ENCODE measurements at places on chromosomes 2 and 18. TPM values are rescaled to one million over a fixed set of nuclear protein-coding genes. Genes with fewer than 3 reads are reported as not detected.

GRCh38 chr2:212173756-212174510, 364.7 kb downstream of the ERBB4 start:
- H3K4me1 ChIP-seq = no peaks in the 10 kb centered on the region
- no peak overlapping the region for H3K4me3 ChIP-seq
- no peaks in the 10 kb centered on the region for H3K27me3 ChIP-seq

- H3K4me1 ChIP-seq = no peaks in the 10 kb centered on the region
- DNase-seq = peak; percentile 0
- no peaks in the 10 kb centered on the region for H3K27me3 ChIP-seq
- H3K36me3 ChIP-seq = peaks cover 3% of the 10 kb centered on the region
These were observed 68.8 kb downstream of the VPS54 start for GRCh38 chr2:63950414-63950813.

Gene CPS1
- 8.0 TPM for total RNA-seq

Gene AGXT
- not detected for total RNA-seq

Gene CD8B2
- not detected for total RNA-seq

- H3K36me3 ChIP-seq = no peaks in the 10 kb centered on the region
- DNase-seq = no peak
- no peak overlapping the region for H3K4me3 ChIP-seq
- no peaks in the 10 kb centered on the region for H3K27me3 ChIP-seq
- no peaks in the 10 kb centered on the region for H3K4me1 ChIP-seq
These were observed 129.9 kb downstream of the FHOD3 start for GRCh38 chr18:36427369-36427768.

DNA sequence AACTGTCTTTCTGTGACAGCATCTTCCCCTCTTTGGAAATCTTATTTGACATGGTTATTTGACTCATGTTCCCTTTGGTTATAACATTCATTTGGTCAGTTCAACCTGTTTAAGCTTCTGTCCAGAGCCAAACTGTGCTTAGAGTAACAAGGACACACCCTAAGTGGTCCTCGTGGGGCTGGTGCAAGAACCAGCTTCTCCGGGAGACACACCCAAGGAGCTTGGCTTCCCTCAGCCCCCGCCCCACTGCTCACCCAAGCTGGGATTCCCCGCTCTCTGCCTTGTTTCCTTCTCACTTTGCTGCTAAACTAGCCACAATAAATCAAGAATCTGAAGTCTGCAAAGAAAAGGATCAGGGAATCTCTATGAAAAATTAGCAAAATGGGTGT, 1.4 kb downstream of the SCYGR3 start:
- no peaks in the 10 kb centered on the region for H3K27me3 ChIP-seq
- H3K4me3 ChIP-seq = no peak overlapping the region
- H3K36me3 ChIP-seq = no peaks in the 10 kb centered on the region
- H3K27ac ChIP-seq = no peak overlapping the region

DNA sequence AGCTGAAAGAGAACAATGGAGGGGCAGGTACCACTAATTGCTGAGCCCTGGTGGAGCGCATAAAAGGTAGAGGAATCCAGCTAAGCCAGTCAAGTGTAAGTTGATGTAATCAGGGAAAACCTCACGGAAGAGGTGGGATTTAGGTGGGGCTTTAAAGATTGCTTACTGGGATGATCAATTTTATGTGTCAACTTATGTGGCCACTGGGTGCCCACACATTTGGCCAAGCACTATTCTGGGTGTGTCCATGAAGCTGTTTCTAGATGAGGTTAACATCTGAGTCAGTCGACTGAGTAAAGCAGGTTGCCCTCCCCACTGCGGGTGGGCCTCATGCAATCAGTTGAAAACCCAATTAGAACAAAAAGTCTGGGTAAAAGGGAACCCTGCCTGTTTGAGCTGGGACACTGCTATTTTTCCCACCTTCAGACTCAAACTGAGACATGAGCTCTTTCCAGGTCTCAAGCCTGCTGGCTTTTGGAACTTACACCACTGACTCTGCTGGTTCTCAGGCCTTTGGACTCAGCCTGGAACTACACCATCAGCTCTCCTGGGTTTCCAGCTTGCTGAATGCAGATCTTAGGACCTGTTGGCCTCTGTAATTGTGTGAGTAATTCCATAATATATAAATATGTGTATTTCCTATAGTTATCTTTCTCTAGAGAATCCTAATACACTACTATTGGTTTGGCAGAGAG, 67.3 kb downstream of the MYO5B start:
- no peaks in the 10 kb centered on the region for H3K36me3 ChIP-seq
- no peak overlapping the region for H3K4me3 ChIP-seq
- no peaks in the 10 kb centered on the region for H3K4me1 ChIP-seq
- peaks cover 6% of the 10 kb centered on the region for H3K27me3 ChIP-seq
- DNase-seq = peak; percentile 13

DNA sequence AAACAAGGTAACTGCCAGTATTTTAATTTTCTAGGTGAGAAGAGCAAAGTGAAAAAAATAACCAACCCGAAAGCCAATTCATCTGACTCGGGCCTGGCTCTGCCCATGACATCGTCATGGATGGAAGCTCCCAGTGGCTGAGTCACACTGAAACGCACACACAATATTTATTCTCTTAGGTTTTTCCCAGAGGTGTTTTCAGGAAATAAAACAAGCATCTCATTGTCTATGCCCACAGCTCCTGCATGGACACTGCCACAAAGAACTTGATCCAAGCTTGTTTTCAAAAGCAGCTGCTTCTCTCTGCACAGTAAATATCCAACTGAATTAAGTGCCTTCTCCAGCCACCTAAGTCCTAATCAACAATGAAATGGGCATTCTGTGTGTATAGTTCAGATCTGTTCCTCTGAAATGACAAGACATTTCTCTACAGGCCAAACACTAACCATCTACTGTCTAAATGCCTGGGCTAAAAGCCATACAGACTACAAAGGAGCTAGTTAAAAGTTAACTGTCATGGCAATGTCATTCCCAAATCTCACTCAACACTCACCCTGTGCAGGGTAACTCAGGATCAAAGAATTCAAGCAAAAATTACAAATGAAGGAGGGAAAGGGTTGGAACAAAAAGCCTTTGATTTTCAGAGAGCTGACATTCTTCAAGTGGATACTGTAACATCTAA, 62.9 kb downstream of the RPL31 start:
- H3K36me3 ChIP-seq = no peaks in the 10 kb centered on the region
- no peak overlapping the region for H3K27ac ChIP-seq
- no peaks in the 10 kb centered on the region for H3K27me3 ChIP-seq
- DNase-seq = peak; percentile 13
- no peak overlapping the region for H3K4me3 ChIP-seq

DNA sequence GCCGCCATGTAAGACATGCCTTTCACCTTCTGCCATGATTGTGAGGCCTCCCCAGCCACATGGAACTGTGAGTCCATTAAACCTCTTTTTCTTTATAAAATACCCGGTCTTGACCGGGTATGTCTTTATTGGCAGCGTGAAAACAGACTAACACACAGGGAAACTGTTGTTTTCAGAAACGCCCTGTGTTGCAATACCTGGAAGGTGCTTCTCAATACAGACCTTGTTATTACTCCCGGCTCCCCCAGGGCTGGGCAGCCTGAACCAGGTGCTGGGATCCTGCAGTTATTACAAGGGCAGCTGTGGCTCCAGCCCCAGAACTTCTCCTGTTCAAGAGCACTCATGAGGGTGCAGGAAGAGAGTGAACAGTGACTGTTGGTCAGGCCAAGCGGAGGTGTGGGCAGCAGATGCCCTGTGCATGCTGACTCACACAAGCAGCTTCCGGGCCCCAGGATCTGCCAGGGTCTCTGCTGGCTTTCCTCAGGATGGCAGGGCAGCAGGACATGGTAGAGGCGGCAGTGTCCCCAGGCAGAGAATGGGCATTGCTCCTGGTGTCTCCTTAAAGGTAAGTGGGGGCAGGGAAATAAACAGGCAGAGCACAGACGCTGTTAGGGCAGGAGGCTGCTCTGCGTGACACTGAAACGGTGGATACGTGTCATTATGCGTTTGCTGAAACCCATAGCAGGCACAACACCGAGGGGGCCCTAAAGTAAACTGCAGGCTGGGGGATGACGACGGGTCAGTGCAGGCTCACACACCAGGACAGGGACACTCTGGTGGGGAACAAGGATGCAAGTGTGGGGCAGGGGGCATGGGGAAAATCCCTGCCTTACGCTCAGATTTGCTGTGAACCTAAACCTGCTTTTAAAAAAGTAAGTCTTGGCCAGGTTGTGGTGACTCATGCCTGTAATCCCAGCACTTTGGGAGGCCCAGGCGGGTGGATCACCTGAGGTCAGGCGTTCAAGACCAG, 89.1 kb downstream of the NDUFA10 start:
- H3K27me3 ChIP-seq = no peaks in the 10 kb centered on the region
- H3K4me3 ChIP-seq = no peak overlapping the region
- no peaks in the 10 kb centered on the region for H3K36me3 ChIP-seq
- H3K4me1 ChIP-seq = no peaks in the 10 kb centered on the region

DNA sequence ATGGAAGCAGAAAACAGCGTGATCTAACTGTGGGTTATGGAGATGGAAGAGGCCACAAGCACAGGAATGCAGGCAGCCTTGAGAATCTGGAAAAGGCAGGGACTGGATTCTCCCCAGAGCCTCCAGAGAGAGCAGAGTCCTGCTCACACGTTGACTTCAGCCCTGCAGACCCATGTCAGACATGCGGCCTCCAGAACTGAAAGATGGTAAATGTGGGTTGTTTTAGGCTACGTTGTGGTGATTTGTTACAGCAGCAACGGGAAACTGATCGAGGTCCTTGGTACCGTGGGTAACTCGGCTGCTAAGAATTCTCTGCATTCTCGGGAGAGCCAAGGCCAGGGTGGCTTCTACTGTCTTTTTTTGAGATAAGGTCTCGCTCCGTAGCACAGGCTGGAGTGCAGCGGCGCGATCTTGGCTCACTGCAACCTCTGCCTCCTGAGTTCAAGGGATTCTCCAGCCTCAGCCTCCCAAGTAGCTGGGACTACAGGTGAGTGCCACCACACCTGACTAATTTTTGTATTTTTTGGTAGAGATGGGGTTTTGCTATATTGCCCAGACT, 97.1 kb downstream of the ACKR3 start:
- H3K27me3 ChIP-seq = no peaks in the 10 kb centered on the region
- no peak overlapping the region for H3K27ac ChIP-seq
- H3K36me3 ChIP-seq = no peaks in the 10 kb centered on the region
- no peak overlapping the region for H3K4me3 ChIP-seq

All from astrocyte (in vitro differentiated cells and primary cell).